Stimulated activated CD4-positive, alpha-beta T cell treated with anti-CD3 and anti-CD28 coated beads, Interleukin-2, amount 100 ng/mL, for 24 hours (primary cell): ENCODE measurements at places on chromosomes 11 and 22.

DNA sequence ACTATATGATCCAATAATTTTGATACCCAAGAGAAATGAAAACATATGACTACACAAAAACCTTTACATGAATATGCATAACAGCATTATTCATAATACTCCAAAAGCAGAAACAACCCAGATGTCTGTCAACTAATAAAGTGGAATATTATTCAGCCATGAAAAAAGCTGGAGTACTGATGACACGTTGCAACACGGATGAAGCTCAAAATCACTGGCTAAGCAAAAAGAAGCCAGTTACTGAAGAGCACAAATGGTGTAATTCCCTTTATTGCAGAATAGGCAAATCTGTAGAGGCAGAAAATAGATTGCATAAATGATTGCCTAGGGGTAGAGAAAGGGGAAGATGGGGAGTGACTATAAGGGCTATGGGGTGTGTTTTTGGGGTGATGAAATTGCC lies 117.6 kb upstream of the FGF3 start:
- no peak for DNase-seq

DNA sequence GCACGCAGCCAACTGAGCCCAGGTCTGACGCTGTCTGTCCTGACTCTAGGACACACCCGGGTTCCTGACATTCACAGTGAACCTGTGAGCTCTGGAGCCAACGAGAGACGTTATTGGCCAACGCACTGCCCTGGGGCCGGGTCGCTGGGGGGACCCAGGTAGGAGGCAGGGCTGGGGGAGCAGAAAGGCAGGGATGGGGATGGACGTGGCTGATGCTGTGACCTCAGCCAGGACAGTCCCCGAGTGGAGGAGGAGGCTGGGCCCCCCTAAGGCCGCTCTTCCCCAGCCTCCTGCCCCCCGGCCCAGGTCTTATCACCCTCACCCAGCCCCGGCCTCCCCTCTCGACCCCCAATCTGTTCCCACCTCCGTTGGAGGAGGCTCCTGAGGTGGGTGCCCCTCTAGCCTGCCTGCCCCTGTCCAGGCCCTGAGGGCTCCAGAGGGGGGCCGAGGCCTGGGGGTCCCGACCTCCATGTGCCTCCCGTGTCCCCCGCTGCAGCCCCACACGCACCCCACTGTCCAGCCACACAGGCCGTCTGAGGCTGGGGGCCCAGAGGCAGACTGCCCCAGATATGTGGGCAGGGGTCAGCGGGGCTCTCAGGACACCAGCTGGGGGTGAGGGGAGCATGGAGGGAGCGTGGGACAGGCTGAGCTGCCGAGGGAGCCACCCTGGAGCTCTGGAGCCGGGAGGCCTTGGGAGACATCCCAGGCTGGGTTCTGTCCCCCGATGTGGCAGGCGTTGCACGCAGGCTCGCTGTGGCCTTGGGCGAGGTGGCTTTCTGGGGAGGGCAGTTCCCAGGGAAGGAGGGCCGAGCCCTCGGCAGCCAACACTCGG lies 29.2 kb upstream of the MUC5AC start:
- no peak for DNase-seq

GRCh38 chr22:46124383-46125144 lies 25.8 kb upstream of the PPARA start:
- no peak for DNase-seq

DNA sequence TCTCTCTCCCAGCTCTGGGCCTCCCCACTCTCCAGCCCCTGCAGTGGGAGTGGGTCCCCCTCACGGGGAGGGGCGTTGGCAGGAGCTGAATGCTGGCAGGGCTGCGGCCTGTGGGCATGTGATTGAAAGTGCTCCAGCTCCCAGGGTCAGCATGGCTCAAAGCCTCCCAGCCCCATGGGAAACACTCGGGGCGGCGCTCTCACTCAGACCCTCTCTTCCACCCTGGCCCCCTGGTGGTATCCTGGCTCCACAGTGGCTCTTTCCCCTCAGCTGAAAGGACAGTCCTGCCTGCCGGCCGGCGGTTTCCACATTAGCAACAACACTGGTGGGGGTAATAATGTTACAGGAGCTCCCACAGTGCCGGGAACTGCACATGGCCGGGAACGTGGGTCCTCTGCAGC lies 35.5 kb downstream of the POLR3H start:
- DNase-seq = no peak

GRCh38 chr11:29773656-29774264 lies 243.1 kb downstream of the KCNA4 start:
- no peak for DNase-seq

GRCh38 chr11:12914400-12914912 lies 94.7 kb upstream of the RASSF10 start:
- DNase-seq = peak; percentile 22

DNA sequence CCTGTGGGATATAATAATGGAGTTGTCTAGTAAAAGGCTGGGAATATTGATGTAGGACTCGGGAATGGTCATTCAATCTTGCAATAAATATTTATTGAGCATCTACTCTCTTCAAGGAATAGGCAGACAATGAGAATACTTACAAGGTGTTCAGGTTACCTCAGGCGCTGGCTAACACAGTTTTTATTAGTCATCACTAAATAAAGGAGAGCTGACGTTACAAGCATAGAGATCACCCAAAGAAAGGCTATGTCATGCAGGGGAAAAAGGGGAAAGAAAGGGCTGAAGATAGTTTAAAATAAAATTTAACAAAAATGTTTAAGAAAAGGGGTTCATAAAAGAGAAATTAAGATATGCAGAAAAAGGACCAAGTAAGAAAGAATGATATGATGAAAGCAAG lies 15.8 kb upstream of the CTSC start:
- no peak for DNase-seq

DNA sequence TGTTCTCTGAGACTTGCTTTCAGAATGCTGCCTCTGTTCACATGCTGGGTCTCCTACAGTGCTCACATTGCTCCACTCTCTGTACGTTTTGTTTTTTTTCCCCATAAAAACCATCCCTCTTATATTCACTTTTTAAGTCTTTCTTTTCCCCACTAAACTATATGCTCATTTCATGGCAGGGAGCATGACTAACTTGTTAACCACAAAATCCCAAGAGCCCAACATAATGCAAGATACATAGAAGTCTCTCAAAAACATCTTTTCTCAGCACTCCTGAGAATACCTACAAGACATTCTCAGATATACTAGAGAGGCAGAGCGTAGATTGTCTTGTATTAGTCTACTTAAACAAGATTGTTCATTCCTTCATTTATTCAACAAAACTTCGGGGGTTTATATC lies 73.3 kb downstream of the FAM76B start:
- no peak for DNase-seq

GRCh38 chr22:41532908-41533825 lies 11.1 kb downstream of the POLR3H start:
- peak; percentile 80 for DNase-seq
